ENCODE measurements at places on chromosomes 7 and 10.

- DNase-seq: no peak
Measured at GRCh38 chr7:121235201-121235600, 93.6 kb upstream of the WNT16 start.

DNA sequence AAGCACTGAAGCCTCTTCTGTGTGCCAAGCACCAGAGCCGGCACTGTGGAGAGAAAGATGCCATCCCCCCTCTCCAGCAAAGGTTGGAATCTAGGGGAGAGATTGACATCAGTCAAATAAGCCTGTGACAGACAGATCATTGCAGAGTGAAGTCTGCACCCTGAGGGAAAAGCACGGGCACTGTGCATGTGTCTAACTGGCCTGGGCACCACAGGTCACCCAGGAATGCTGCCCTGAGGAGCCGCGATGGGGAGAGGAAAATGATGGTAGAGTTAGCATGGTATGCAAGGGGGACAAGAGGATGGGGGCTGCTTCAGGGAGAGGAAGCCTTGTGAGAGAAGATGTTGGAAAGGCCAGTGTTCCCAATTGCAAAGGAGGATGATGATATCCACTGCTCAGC, 261.0 kb downstream of the GRID1 start:
- DNase-seq: no peak

GRCh38 chr7:2715341-2716231, 27.6 kb downstream of the AMZ1 start:
- no peak for DNase-seq

- no peak for DNase-seq
Measured at GRCh38 chr10:76191336-76191735, 759.9 kb downstream of the LRMDA start.

GRCh38 chr10:55273946-55274345, 472.9 kb upstream of the PCDH15 start:
- DNase-seq: no peak

- no peak for DNase-seq
Measured at GRCh38 chr7:156549636-156550035, 90.9 kb upstream of the RNF32 start.

- DNase-seq: no peak
Measured at GRCh38 chr7:78514634-78515033, 716.1 kb downstream of the PHTF2 start.

DNA sequence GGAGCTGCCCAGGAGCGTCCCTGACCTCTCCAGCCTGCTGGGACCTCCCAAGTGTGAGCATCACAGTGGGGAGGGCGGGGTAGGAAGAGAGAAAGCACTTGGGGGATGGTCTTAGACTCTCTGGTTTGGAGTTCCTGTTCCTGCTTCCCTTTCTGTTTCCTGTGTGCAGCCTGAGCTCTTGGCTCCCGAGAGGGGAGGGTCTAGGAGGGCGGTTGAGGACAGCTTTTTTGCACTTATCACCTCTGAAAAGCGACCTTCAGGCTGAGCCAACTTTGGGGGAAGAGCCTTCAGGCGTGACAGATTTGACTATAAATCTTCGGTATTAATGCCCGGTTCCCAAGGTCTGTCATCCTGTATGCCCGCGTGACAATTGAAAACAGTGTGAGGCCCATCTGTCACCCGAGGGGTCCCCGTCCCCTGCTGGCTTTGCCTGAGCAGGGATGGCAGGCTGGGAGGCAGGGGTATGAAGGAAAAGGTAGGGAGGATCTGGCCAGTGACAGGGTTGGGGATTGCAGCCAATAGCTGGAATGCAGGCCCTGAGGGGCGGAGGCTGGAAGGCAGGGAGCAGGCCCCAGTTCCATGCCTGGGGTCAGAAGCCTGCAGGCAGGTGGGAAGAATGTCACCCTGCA, 78.6 kb downstream of the CDH23 start:
- no peak for DNase-seq

DNA sequence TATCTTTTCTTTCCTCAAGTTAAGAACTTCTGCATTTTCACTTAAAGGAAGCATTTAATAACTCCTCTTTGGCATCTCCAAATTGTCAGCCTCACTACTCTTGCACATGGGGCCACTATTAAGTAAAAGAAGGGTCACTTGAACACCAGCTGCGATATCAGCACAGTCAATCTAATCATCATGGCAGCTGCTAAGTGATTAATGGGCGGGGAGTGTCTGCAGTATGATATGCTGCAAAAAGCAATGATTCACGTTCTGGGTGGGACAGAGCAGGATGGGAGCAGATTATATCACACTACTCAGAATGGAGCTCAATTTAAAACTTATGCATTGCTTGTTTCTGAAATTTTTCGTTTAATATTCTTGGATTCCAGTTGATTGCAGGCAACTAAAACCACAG, 447.4 kb upstream of the PFKP start:
- no peak for DNase-seq

- DNase-seq: no peak
Measured at GRCh38 chr10:49559476-49559875, 20.6 kb upstream of the ERCC6 start.
